Amniotic epithelial cell (primary cell): ENCODE measurements at places on chromosomes 7 and 10.

GRCh38 chr7:130649004-130649790 is 19.4 kb downstream of the COPG2 start:
- peak; percentile 97 for DNase-seq

DNA sequence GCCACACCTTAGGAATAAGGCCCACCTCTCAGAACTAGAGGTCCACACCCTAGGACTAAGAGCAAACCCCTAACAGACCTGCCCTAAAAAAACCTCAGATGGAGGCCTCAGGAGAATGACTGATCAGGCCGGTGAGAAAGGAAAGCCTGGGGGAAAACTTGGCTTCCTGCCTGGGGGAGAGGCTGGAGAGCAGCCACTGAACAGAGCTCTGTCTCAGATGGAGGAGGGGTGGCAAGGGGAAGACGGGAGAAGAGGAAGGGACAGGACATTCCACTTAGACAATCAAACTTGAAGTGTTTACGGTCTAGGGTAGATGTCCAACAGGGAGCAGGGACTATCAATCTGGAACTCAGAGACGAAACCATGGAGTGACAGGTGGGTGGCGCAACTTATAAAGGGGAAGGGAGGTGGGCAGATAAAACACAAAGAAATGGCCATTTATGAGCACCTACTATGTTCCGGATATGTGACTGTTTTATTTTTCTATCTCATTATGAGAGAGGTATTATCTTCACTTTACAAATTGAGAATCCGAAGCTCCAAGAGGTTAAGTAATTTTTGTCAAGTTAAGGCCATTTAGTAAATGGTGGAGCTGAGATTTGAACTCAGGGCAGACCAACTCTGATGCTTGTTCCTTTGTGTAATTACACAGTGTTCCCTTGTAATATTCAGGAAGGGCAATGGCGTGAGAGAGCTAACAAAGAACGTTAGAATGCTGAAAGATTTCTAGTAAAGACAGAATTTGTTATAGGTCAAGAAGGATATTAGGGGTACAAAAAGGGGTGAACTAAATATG is 82.6 kb downstream of the DNMBP start:
- DNase-seq = peak; percentile 65

GRCh38 chr10:108561649-108562048 is 1361.7 kb downstream of the XPNPEP1 start:
- no peak for DNase-seq

- no peak for DNase-seq
These were observed 11.8 kb downstream of the SEM1 start for GRCh38 chr7:96697822-96698221.

DNA sequence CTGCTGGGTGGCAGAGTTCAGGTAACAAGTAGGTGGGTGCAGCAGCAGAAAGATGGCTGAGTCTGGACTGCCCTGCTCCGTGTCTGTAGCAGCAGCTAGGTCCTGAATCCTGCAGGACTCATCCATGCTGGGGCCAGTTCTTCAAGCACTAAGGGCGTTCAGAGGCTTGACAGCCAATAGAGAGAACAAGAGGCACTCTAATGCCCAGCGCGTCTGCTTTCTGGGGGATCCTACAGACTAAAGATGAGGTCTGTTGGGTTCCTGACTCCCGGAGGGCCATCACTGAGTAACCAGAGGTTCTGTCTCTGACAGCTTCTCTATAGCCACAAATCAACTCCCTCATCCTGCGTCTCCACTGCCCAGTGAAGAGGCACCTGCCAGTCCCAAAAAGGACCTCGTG is 125.5 kb downstream of the PTPN20 start:
- DNase-seq = no peak

DNA sequence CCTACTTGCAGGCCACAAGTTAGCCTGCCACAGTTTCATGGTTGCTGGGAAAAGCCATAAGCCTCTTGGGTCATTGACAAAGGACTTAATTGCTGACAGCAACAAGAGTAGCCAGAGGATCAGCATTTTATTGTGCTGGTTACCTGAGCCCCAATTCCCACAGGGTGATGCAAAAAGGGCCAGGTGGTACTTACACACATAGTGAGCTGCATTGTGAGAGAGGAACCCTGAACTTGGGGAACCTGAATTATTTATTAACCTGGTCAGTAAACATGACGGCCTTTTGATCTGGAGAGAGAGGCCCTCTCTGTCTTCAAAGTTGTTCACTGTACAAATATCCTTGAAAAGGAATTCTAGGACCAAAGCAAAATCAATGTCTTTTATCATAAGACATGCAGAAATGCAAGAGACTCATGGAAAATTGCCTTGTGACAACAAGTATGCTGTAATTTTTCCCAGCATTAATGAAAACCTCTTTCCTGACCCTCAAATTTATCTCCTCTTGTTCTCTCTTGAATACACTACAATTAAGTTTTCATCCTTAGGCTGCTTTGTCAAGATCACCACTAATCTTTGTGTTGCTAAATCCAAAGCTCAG is 102.9 kb upstream of the PHYHIPL start:
- DNase-seq = no peak

DNA sequence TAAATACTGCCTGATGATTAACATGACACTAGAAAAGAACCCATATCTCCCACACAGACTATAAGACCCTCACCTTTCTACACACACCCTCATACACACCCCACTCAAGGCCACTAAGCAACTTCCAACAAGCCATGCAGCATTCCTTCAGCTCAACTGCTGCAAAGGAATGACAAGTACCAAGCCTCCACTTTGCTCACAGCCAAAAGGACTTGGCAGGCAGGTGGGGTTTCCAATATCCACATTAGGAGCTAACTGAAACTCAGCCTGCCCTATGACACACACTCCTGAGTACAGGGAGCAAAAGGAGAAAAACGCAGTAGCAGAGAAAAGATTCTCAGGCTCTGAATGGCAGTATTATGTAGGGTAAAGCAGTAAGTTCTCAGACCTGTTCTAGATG is 13.4 kb downstream of the USP54 start:
- no peak for DNase-seq

- DNase-seq = no peak
These were observed 93.8 kb downstream of the GAD2 start for GRCh38 chr10:26310361-26310760.

DNA sequence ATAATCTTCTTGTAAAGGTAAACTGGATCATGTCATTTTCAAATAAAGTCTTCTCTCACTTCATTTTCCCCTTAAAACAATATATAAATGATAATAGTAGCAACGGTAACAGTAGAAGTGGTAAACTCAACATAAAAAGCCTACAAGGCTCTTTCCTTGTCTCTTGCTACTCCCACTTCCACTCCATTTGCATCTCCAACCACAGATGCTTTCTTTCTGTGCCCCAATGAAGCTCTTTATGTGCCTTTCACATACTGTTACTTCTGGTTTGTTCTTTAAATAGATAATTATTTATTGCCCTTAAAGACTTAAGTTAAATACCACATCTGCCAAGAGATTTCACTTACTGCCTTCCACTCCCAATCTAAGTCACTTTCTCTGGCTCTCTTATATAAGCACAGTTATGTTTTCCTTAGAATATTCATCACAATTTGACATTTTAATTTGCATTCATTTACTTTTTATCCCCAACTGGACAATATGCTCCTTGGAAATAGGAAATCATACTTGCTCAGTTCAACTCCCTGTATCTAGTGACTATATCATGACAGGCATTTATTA is 149.9 kb downstream of the CRPPA start:
- no peak for DNase-seq

DNA sequence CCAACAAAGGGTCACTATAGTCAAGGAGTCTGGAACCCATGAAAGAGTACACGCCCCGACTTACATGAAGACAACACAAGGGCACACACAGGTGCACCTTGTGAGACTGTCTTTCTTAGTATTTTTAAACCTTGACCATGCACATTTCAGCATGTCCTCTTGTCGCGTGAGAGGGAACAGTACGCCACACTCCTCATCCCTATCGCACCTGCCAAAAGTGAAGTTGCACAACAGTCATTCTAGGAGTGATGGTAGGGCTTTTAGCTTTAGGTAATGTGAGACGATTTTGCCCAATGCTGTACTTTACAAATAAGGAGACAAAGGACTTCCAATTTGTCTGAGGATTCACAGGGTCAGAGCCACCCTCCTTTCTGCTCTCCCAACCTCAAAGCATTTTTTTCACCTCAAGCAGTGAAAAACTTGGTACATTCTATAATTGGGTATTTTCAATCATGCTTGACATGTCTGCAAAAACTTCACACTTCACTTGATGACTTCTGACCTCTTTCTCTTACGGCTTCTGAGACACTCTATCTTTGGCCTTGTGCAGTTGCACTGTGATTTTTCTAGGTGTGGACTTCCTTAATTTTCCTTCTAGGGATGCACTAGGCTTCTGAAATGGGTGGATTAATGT is 173.9 kb upstream of the GRB10 start:
- no peak for DNase-seq

- DNase-seq = no peak
These were observed 8.2 kb upstream of the GET4 start for GRCh38 chr7:868189-868486.

- DNase-seq = peak; percentile 43
These were observed 192.7 kb downstream of the MLLT10 start for GRCh38 chr10:21726601-21727225.

- no peak for DNase-seq
These were observed 26.4 kb downstream of the KCNMA1 start for GRCh38 chr10:77611221-77611620.

GRCh38 chr10:125817337-125817946 is 5.6 kb downstream of the UROS start:
- DNase-seq = no peak

DNA sequence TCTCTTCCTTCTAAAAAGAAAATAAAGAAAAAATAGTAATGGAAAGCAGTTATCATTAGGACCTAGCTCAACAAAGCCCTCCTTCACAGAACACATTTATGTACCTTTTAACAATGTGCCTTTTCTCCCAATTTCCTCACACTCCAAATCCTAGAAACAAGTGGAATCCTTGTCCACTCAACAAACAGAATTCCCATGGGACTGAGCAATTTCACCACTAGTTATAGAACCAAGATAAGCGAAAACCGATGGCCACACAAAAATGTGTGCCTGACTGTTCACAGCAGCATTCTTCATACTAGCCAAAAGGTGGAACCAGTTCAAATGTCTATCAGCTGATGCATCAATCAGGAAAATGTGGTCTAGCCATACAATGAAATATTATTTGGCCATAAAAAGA is 17.3 kb downstream of the DCLRE1C start:
- peak; percentile 17 for DNase-seq

GRCh38 chr7:7943951-7944350 is 24.6 kb upstream of the GLCCI1 start:
- no peak for DNase-seq

GRCh38 chr7:108455998-108456677 is at the start of gene NRCAM:
Gene NRCAM (minus strand): TSS chr7:108456436. CDS start chr7:108240064, 216,372 bp downstream.
- no peak for DNase-seq

- no peak for DNase-seq
These were observed 128.7 kb upstream of the RHEB start for GRCh38 chr7:151648429-151648828.

GRCh38 chr10:69673521-69673920 is 43.5 kb downstream of the FAM241B start:
- no peak for DNase-seq

- peak; percentile 53 for DNase-seq
These were observed 114.7 kb upstream of the EGFR start for GRCh38 chr7:54904130-54904529.

GRCh38 chr10:75395932-75396630 is 5.5 kb downstream of the ZNF503 start:
- DNase-seq = no peak

DNA sequence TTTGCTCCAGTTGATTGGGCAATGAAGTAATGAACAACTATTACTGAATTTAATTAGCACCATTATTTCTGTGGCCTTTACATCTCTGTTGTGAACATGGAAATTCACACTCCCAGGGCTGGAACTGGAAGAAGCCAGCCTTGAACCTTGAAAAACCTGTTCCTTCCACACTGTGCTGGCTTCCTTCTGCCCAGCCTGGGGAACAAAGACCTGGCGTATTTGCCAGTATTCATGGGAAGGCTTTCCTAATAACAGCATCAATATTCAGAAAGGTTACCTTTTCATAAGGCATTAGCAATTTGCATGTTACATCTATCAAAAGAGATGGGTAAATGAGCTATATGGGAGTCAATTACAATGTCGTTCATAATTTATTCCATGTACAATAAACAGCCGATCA is 1.3 kb downstream of the C10orf90 start:
- no peak for DNase-seq

DNA sequence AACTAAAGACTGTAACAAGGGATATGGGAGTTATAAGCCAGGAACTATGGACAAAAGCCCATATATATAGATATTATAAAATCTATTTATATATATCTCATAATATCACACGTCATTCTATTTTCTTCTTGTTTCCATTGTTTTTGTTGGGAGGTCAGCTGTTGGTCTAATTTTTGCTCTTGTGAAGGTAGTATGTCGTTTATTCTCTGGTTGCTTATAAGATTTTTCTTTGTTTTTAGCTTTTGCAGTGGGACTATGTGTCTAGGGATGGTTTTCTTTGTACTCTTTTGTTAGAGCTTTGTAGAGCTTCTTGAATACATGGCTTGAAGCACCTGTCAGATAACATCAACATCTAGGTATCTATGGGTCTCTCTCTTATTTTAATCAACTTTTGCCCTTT is 14.0 kb downstream of the ARL4A start:
- peak; percentile 47 for DNase-seq

DNA sequence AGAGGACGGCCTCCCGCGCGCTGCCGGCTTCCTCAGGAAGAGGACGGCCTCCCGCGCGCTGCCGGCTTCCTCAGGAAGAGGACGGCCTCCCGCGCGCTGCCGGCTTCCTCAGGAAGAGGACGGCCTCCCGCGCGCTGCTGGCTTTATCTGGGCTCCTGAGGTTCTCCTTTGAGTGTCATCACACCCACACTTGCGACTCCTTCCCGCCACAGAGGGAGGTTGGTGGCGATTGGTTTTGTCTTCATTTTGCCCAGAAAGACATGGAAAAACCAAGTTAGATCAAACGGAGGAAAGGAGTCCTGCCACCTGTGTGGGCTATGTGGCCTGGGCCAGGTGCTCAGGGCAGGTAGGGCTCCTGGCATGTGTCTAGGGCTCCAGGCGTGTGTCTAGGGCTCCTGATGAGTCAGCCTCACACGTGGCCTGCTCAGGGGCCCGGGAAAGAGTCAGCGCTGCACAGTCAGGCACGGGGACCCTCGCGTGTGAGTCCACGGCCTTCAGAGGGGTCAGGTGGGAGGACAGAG is 138.0 kb downstream of the VIPR2 start:
- DNase-seq = no peak

GRCh38 chr7:135713836-135714470 is 14.0 kb downstream of the SLC13A4 start:
- no peak for DNase-seq

GRCh38 chr10:130740915-130741750 is 570.4 kb downstream of the TCERG1L start:
- no peak for DNase-seq

GRCh38 chr7:34756025-34756437 is 98.0 kb downstream of the NPSR1 start:
- DNase-seq = no peak
